ENCODE measurements at places on chromosomes 1 and 21.

DNA sequence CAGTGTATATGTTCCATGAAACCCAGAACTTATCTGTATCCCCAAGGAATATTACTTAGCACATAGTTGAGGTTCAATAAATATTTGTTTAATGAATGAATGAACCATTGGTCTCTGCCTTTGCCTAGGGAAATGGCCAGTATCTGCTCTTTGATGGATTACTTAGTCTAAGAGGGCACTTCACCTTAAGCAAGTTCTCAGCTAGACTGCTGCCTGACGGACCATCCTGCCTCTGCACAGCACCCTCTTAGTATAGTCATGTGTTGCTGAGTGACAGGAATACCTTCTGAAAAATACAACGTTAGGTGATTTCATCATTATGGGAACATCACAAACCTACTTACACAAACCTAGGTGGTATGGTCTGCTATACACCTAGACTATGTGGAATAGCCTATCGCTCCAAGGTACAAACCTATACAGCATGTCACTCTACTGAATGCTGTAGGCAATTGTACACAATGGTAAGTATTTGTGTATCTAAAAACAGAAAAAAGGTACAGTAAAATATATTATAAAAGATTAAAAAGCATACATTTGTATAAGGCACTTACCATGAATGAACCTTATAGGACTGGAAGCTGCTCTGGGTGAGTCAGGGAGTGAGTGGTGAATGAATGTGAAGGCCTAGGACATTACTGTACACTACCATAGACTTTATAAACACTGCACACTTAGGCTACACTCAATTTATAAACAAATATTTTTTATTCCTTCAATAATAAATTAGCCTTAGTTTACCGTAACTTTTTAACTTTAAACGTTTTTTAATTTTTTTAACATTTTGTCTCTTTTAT is 83.7 kb upstream of the LRRC8D start:
- no peak for DNase-seq

GRCh38 chr1:171794085-171794484 is 12.6 kb downstream of the METTL13 start:
- no peak for DNase-seq

DNA sequence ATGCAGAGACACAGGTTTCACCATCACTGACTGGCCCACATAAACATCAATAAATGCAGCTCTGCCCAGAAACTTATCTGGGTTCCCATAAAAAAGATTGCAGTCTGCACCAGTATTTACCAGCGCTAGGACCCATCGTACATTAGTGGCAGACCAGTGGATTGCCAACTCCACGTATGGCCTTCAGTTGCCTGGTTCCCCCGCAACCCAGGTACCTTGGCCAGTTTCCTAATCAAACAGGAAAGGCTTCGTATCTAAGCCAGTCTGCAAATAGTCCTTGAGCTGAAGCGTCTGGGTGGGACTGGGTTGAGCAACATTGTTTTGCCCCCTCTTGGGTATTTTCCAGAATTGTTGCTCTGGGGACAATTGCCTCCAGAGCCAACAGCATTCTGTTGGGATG is 1639.3 kb downstream of the MRPL39 start:
- no peak for DNase-seq

- no peak for DNase-seq
These were observed 48.5 kb upstream of the SCYL3 start for GRCh38 chr1:169941982-169942830.

DNA sequence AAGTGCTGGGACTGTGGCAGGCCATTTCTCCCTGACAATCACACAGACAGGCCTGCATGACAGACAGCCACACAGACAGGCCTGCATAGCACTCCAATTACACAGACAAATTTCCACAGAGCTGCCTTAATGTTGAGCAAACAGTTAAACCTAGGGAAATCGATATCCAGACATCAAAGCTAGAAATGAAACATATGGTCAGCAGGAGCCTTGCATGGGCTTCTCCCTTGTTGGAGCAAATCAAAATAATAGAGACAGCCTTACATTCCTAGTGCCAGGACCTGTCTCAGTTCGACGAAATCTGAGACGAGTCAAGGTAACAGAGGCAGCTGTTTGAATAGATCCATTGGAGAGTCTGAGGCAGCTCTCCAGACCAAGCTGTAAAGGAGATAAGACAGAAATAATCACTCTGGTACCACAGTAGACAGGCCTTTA is 42.4 kb downstream of the OLFML3 start:
- no peak for DNase-seq

DNA sequence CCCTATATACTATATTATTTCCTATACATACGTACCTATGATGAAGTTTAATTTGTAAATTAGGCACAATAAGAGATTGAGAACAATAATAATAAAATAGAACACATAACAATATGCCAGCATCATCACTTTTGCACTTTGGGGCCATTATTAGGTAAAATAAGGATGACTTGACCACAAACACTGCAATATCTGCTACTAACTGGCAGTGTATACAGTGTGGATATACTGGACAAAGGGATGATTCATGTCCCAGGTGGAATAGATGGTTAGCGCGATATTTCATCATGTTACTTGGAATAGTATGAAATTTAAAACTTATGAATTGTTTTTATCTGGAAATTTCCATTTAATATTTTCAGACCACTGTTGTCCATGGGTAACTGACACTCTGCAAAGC is 35.4 kb upstream of the TXLNA start:
- no peak for DNase-seq

DNA sequence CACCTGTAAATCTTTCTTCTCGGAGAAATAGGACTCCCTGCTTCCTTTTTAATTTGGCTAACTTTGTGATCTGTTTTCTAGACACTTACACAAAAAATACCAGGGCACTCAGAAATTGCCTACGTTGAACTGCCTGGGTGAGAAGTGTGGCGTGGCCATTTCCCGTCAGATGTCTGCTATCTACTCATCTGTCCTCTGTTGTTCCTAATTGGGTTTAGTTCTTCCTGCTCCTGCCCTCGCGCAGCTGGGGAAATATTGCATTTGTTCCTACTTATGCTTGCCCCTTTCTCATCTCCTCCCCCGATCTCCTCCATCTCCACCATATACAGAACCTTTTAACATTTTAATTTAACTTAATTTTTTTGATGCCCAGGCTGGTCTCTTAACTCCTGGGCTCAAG is 55.1 kb downstream of the CD58 start:
- no peak for DNase-seq

- no peak for DNase-seq
These were observed 36.9 kb upstream of the HHAT start for GRCh38 chr1:210291786-210292230.

DNA sequence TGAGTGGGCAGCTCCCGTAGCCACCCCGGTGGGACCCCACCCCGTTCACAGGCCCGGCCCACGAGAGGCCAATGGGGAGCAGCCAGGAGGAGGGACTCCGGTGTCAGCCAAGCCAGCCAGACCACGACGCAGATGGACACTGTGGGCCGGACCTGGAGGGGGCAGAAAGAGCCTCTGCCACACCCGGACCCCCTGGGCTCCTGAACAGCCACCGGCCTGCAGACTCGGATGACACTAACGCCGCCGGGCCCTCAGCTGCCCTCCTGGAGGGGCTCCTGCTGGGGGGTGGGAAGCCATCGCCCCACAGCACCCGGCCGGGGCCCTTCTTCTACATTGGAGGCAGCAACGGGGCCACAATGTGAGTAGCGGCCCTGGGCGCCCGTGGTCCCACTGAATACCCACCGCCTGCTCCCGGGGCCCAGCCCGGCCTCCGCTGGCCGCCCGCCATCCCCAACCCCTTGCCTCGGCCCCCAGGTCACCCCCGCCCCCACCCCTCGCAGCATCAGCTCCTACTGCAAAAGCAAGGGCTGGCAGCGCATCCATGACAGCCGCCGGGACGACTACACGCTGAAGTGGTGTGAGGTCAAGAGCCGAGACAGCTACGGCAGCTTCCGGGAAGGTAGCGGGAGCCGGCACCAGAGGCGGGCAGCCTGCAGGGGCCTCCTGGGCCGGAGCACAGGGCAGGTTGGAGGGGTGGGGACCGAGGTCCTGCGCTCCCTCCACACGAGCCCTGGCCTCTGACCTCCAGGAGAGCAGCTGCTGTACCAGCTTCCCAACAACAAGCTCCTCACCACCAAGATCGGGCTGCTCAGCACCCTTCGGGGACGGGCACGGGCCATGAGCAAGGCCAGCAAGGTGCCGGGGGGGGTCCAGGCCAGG is 6.5 kb downstream of the TTLL10 start:
- DNase-seq, result peak; percentile 10

- DNase-seq, result no peak
These were observed 659.7 kb upstream of the NEGR1 start for GRCh38 chr1:72942008-72942407.

DNA sequence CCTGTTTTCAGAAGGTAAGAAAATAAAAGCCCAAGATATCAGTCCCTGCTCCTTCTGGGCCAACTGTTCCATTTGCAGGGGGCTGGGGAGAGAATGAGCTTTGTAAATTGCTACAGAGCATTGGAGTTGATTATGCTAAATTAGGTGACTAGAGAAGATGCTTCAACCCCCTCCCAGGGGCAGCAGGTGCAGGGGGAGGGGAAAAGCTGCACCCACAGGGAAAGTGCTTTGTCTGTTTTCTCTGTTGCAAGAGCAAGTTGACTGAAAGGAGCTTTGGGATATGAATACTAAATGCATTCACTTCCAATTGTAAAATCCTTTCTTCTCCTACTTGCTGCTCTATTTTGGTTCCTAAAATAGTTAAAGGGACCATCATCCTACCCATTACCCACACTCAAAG is 16.5 kb upstream of the PIGM start:
- no peak for DNase-seq

GRCh38 chr1:112478314-112478713 is 30.5 kb upstream of the WNT2B start:
- DNase-seq, result no peak

- peak; percentile 50 for DNase-seq
These were observed 10.8 kb downstream of the GPR3 start for GRCh38 chr1:27403065-27403726.

DNA sequence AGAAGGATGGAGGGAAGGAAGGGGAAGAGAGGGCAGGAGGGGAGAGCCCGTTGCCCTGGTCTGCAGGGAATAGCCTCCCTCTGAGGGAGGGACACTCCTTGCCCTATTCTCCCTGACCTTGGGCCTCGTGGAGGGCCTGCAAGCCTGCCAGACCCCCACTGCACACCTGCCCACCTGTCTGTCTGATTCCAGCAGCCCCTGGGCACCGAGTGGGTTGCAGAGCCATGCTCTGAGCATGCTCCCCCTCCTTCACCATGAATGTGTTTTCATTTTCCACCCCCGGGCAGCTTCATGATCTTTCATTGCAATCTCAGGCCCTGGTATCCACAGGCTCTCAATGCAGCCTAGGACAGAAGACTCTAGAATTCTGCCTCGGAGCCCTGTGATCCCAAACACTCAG is 5.1 kb upstream of the NPHP4 start:
- DNase-seq, result no peak

- DNase-seq, result no peak
These were observed 21.8 kb upstream of the RAB4A start for GRCh38 chr1:229248821-229249817.

GRCh38 chr1:62590255-62590969 is 6.9 kb upstream of the ANGPTL3 start:
- DNase-seq, result no peak

- no peak for DNase-seq
These were observed 11.8 kb upstream of the RHBDL2 start for GRCh38 chr1:38953433-38953860.

- no peak for DNase-seq
These were observed 17.8 kb upstream of the RSBN1 start for GRCh38 chr1:113830039-113830438.

- DNase-seq, result no peak
These were observed 35.0 kb upstream of the SH2D1B start for GRCh38 chr1:162446946-162447345.

GRCh38 chr1:50278961-50279360 is 144.3 kb downstream of the DMRTA2 start:
- no peak for DNase-seq

DNA sequence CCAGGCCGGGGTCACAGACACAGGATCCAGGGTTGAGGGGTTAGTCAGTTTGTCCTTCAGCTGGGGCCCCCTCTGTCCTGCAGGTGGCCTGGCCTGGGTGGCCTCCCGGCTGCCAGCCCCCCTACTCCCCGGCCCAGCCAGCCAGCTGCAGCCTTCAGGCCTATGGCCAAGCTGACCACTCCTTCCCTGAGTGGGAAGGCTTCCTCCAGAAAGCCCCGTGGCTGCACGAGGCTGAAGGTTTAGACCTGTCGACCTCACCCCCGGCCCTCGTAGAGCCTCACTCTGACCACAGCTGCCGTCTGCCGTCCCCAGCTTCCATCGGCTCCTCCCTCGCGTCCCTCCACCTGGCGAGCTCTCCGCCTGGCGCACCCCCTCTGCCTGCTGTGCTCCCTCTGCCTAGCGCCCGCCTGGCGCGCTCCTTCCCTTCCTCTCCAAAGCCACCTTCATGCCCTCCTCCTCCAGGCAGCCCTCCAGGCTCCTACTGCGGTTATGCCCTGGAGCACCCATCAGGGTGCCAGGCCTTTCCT is 9.6 kb downstream of the TTLL10 start:
- peak; percentile 10 for DNase-seq

DNA sequence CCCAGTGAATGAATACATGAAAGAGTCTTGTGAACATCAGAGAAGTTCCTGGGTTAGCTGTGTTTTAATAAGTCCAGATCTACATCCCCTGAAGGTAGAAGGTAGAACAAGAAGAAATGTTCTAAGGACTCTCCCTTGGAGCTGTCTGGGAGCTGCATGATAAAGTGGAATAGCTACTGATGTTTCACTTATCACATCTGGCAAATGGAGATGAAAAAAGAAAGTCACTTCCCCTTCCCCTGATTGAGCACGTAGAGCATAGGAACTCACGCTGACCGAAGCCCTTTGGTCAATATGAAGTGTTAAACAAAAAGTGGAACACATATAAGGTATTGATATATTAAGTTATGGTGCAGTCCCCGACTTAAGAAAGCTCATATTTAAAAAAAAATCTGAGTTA is 53.2 kb upstream of the PARP1 start:
- no peak for DNase-seq

GRCh38 chr1:109253803-109254620 is 4.7 kb downstream of the CELSR2 start:
- DNase-seq, result peak; percentile 41

DNA sequence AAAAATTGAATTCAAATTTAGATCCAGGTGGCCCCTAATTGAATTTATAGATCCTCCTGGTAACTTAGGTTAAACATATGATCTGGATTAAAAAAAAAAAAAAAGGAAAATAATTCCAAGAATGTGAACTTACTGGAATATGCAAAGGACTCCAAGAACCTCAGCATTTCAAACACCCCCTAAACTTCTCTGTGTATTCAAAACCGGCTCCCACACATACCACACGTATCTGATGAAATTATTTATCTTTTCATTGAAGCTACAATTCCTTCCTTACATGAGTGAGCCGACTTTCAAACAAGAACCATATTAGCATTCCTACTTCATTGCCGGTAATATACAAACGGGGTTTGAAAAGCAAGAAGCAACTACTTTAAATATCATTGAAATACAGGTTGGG is 61.4 kb upstream of the FMN2 start:
- DNase-seq, result no peak

DNA sequence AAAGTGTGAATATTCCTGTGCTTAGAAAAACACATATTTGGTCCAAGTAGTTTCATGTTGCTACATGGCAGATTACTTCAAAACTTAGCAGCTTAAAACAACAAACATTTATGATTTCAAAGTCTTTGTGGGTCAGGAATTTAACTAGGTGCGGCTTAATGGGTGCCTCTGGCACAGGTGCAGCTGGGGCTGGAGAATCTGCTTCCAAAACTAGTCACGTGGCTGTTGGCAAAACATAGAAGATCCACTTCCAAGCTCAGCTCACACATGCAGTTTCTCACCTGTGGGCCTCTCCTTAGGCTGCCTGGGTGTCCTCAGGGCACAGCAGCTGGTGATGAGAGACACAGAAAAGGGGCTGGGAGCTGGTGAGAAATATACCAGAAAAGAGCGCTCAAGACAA is 263.4 kb downstream of the TTLL7 start:
- no peak for DNase-seq
